ENCODE measurements at places on chromosomes 4 and X.

GRCh38 chr4:36676139-36677050, 395.0 kb downstream of the DTHD1 start:
- no peak for DNase-seq

- no peak for DNase-seq
Measured at GRCh38 chrX:96361844-96362243, 322.8 kb upstream of the DIAPH2 start.

- no peak for DNase-seq
Measured at GRCh38 chrX:118348186-118348810, 2.4 kb downstream of the WDR44 start.

- DNase-seq, result no peak
Measured at GRCh38 chrX:154459832-154460231, 1.8 kb downstream of the PLXNA3 start.

- no peak for DNase-seq
Measured at GRCh38 chr4:74858921-74859562, 64.7 kb upstream of the BTC start.
